ENCODE measurements at places on chromosomes 13 and 19.

- no peak for DNase-seq
These were observed 27.4 kb upstream of the DCLK1 start for GRCh38 chr13:36158611-36159010.

- no peak for DNase-seq
These were observed 82.6 kb upstream of the OXGR1 start for GRCh38 chr13:97076898-97077297.

- no peak for DNase-seq
These were observed 87.6 kb downstream of the MYCBP2 start for GRCh38 chr13:77239312-77239711.

DNA sequence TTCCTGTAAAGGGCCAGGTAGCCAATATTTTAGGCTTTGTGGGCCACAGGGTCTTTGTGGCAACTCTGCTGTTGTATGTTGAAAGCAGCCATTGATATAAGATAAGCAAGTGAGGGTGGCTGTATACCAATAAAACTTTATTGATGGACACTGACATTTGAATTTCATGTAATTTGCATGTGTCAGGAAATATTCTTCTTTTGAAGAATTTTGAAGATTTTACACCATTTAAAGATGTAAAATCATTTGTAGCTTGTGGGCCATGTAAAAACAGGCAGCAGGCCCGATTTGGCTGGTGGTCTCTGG is 2.4 kb upstream of the CTU1 start:
- no peak for DNase-seq

- DNase-seq: no peak
These were observed 7.3 kb downstream of the CD209 start for GRCh38 chr19:7739801-7740681.

Measured in activated CD4-positive, alpha-beta T cell treated with anti-CD3 and anti-CD28 coated beads, Interleukin-2, amount 10 ng/mL, durations not matched to agents 7 days and 5 days (primary cell).